ENCODE measurements at places on chromosomes 16 and 17.
A peak's percentile ranks its signal among the peaks of the same experiment; 100 is the strongest.

DNA sequence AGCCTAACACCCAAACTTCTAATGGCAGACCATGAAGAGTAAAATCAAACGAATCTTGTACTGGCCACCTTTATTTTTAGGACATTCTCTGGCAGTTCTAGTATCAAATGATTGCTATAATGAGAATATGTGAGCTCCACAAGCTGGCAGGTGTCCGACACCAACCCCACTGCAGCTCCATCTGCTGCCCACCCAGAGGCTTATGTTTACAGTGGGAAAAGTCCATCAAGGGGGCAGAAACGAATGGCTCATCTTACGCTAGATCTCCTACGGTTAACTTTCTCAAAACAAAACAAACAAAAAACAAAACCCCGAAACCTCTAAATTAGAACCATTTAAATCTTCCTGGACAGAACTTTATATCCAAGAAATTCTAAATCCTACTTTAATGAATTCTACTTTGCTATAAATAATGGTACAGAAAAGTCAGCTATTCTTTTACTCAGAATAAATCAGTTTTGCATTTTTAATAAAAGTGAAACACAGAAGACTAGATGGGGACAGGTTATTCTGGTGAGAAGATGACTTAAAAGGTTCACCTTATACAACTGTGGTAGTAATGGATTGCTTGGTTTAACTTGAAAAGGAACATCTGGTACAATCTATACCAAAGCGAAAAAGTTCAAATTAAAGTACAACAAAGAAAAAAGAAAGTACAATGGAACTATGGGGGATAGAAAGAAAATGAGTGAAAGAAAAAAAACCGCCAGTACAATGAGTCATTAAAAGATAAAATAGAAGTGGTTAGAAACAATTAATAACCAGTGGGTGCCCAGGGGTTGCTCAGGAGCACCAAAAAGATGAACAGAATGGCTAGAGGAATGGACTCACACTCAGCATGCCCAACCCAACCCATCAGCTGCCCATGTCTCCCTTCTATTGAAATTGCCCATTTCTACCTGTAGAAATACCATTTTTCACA lies 40.2 kb downstream of the GRB2 start:
- no peak for DNase-seq

- no peak for DNase-seq
Observed at GRCh38 chr17:36730857-36731490, 129.6 kb downstream of the MRM1 start.

GRCh38 chr17:82709676-82710498 lies 6.6 kb upstream of the FN3KRP start:
- DNase-seq = no peak

DNA sequence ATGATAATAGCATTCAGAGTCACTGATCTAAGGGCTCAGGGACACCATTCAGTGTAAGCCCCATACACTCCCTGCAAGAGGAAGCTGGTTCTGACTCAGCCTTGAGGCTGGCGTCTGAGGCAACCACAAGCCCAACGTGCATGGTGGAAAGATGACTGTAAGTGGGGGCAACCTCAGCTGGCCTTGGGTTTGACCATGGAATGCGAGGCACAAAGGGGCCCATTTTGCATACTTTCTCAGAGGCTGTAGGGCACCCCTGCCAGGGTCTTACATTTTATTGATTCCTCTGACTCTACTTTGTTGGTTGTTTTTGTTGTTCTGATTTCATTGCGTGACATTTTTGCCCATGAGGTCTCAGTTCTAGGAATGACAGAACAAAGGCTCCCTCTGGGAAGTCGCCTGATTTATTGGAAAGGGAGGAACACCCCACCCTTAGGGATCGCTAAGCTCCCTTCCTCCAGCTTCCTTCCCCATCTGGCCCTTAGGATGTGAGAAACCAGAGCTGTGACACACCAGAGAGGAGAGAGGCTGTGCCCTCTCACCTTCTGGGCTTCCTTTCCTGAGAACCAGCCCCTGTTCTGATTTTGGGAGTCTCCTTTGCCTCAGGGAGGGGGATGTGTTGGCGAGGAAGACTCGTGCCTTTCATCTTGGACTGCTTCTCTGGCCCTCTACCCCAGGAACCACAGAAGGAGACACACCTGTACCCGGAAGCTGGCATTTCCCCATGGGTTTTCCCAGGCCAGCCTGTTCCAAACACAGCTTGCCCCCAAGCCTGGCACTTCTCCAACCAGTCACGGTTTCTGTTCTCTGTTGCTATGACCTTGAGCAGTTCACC lies 5.6 kb upstream of the CIITA start:
- peak; percentile 48 for DNase-seq

DNA sequence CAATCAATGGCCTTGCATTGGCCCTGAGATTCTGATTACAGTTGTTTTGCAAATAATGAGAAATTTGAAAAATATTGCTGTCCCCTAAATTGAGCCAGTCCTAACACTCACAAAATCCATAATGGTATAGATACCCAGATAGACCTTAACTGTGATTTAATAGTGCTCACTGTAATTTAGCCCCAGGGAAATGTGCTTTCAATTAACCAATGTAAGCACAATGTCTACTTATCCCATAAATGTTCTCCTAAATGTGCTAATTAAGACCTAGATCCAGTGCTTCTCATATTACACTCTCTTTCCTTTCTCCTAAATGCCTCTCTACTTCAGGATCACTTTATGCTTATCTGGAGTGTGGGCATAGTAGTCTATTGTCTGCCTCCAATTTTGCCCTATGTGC lies 417.8 kb upstream of the CCL2 start:
- DNase-seq = no peak

DNA sequence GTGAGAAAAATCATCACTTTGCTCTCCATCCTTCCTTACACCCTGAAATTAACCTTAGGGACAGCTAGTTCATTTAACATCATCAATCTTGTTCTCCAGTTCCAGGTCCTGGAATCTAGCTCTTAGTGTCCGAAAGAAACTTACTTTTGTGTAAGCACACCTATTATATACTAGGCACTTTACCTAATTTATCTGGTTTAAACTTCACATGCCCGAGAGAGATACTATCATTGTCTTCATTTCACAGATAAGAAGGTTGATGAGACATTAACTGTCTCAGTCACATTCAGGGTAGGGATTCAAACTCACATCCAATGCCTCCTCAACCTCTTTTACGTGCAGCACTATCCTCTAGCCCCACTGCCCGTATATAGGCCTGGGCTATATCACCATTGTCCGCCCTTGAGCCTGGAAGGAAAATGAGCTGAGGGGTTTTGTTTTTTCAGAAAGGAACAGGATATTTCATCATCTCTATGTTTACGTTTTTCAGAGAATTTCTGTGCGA lies 501 bp upstream of the AP2B1 start:
- DNase-seq = no peak

DNA sequence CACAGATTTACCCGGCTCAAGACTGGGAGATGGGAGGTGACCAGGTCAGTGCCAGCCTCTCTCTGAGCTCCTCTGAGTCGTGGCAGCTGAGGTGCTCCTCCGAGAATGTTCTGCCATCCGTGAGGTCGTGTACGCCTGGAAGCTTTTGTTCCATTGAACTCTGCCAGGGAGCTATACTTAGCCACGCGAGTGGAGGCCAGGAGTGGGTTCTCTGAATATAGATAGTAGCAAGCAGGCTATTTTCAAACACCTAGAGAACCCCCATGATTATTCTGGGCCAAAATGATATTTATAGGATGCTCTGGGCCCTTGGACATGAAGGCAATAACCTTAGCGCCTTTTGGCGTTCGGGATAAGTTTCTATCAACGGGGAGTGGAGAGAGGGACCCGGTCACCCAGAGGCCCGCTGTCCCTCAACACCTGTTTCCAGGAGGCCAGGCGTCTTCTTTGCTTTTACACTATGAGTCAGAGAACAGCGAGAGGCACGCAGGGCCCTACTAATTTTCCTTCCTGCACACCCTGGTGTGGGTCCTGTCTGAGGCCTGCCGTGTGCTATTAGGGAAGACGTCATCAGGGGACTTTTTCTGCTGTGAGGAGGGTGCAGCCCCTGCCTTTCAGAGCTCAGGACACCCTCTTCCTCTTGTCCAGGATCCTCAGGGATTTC lies 11.0 kb upstream of the MVD start:
- no peak for DNase-seq

DNA sequence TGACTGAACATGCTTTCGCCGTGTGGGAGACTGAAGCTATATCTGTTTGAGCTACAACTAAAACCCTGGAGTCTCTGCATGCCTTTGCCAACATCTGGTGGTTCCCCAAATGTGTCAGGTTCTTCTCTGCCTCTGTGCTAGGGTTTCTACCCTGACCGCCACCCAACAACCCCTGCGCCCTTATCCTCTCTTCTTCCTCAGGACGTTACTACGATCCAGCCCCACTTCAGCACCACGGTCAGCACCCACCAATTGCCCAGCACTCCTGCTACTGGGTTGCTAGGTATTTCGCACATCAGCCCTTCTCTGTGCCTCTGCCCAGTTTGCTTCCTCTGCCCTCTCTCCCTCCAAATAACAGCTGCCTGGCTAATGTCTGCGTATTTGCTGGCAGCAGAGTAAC lies 106.3 kb upstream of the HSBP1 start:
- no peak for DNase-seq

DNA sequence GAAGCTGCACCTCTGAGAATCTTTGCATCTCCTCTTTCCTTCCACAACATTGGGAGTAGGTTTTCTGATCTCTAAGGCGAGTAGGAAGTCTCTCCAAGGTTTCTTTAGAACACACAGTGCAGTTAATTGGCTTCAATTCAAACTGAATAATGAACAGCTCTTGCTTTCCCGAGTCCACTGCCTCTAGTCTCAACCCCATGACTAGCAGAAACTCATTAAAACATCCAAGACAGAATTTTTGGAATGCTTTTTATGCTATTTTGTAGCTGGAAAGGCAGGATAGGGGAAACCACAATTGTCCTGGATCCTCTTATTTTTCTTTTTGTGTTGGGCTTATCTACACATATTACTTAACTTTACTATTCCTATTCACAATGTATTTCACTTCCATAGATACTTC lies 206.6 kb downstream of the CDH8 start:
- DNase-seq = no peak

DNA sequence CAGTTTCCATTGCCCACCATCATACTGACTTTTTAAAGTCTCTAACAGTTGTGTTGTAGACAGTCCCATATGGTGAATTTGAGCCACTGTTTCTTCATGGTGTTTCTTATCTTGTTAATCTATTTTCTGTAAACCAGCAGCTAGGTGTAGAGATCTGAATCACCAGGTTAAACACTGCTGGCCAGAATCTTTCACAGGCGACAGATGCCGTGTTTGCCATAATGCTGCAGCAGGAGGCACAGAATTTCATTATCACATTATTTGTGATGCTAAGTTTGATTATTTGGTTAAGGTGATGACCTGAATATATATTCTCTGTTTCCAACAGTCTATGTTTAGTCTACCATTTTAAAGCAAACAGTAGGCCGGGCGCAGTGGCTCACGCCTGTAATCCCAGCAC lies 11.5 kb upstream of the CNGB1 start:
- no peak for DNase-seq

GRCh38 chr17:68433911-68434508 lies 23.3 kb downstream of the WIPI1 start:
- no peak for DNase-seq

- no peak for DNase-seq
Observed at GRCh38 chr16:86347916-86348555, 162.3 kb upstream of the FOXF1 start.

- DNase-seq = no peak
Observed at GRCh38 chr16:10525214-10525825, 55.1 kb downstream of the EMP2 start.

- no peak for DNase-seq
Observed at GRCh38 chr17:75853433-75853832, 1.7 kb downstream of the WBP2 start.

GRCh38 chr16:75457485-75458021 lies 6.9 kb downstream of the TMEM170A start:
- no peak for DNase-seq

DNA sequence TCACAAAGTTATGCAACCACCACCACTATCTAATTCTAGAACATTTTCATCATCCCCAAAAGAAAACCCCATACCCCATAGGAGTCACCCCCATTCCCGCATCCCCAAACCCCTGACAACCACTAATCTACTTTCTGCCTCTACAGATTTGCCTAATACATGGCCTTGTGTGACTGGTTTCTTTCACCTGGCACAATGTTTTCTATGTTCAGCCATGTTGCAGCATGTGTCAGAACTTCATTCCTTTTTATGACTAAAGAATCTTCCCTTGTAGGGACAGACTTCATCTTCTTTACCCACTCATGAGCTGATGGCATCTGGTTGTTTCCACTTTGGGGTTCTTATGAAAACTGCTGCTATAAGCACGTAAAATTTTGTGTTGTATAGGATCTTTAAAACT lies 34.6 kb downstream of the CYTH1 start:
- DNase-seq = no peak

GRCh38 chr16:73823205-73823849 lies 473.3 kb upstream of the PSMD7 start:
- DNase-seq = no peak

DNA sequence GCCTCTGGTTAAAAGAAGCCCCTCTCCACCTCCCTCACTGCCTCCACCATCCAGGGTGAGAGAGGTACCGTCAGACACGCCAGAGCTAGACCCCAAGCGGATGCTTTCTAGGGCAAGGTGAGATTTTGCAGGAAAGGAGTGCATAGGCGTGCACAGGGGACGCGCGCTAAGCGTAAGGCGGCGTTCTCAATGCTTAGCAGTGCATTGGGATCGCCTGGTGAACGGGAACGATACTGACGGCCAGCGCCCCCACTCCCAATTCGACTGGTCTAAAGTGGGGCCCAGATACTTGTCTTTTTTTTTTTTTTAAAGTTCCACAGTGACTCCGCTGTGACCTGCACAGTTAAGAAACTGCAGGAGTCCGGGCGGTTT lies 57.9 kb upstream of the CREBBP start:
- no peak for DNase-seq

- no peak for DNase-seq
Observed at GRCh38 chr16:84362471-84362941, 5.8 kb upstream of the ATP2C2 start.

DNA sequence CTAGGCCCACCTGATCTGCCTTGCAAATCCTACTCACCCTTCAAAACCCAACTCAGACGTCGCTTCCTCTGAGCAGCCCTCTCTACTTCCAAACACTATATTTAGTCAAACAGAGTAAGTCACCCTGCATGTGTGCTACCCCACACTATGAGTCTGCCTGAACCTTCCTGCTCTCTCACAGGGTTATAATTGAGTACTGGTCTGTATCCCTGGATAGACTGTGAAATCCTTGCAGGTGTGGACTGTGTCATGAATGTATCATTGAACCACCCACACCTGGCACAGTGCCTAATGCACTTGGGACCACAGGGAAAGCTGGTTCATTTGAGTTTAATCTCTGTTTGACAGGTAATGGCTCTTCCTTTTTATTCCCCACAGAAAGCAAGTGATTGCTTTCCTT lies 3.4 kb downstream of the FBXO39 start:
- DNase-seq = no peak

Data from CD4-positive, alpha-beta T cell treated with Interleukin-21 for 1 hour (primary cell).